ENCODE measurements at places on chromosomes 7 and 10.

DNA sequence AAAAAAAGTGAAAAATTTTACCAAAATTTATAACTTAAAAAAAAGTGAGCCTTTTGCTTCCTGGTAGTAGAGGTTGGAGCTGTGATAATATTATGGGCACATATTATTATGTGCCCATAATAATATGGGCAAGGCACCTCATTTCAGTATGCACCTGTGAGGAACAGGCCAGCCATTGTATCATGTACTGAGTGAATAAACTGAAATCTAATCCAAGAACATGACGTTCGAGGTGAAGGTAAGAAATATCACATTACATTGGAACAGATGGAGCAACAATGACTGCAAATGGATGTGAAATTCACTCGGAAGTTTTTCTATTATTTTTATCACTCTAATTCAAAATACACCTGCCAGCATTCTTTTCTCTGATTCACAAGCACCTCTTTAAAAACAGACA is 216.0 kb downstream of the KLF6 start:
- DNase-seq = no peak

DNA sequence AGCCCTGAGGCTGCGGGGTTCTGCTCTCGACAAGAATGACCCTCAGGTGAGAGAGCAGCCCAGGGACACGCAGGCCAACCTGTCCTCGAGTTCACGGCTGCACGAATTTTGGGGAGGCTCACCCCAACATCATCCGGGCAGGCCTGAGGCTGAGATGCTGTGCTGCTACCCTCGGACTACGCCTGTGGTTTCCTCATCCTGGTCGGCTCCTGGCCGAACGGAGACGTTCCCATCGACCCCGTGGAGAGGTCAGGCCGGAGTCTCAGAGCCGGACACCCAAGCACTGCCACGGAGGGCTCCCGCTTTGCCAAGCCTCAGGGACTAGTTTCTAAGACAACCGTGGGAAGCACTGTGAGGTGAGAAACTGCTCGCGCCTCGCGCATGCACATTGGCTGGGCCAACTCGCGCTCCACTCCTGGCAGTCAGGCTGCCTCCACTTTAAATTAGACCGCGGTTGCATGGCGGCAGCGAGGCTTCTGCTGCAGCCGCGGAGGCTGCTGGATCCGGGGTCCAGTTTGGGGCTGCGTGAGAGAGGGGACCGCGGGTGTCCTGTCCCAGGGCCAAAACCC is 203.4 kb downstream of the ZNF716 start:
- DNase-seq = no peak

DNA sequence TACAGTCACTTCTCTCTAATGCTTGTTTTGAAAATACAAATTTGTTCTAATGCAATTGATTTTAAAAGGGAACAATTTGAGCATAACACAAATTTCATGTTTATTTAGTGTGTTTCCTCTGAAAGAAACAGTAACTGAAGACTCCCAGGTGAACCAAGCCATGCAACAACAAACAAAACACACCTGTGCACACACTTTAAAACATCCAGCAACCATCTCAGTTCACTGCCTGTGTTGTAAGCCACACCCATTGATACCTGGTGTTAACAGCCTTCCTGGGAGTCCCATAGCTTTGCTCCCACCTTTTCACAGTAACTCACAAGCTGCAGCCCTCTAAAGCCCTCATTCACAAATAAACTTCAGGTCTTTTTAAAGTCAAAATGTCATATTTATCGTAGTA is 89.3 kb downstream of the DOCK4 start:
- DNase-seq = no peak

DNA sequence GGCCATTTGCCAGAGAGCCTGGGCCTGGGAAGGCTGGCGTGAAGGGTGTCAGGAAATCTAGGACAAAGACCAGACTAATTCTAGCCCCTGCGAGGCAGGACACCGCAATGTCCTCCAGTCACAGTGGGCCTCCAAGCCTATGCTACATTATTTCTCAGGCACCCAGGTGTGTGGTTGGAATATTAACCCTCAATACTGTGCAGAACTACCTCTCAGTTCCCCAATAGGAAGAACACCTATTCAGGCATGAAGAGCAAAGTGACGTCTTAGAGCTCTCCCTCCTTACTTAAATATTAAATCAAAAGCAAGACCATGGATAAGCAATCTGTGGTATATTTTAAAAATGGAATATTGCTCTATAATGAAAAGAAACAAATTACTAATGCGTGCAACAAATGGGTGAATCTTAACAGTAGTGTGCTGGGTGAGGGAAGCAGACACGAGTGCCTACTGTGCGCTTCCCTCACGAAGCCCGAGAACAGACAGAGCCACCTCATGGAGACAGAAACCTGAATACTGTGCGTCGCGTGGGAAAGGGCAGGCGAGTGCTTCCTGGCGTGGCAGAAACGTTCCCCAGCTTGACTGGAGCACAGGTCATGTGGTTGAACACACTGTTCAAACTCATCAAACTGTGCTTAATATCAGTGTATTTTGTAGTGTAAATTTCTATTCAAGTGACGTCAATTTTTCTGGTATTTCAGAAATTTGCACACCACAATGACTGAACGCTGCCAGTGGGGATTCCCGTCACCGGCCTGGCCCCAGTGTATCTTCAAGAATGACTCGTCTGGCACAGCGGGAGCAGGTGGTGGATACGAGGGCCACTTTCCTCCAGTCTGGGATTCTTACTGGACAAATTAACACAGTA is 15.5 kb upstream of the PTPRN2 start:
- no peak for DNase-seq

- DNase-seq = no peak
Observed at GRCh38 chr10:3886641-3887251, 101.7 kb upstream of the KLF6 start.

- DNase-seq = no peak
Observed at GRCh38 chr10:77400033-77400432, 237.6 kb downstream of the KCNMA1 start.

DNA sequence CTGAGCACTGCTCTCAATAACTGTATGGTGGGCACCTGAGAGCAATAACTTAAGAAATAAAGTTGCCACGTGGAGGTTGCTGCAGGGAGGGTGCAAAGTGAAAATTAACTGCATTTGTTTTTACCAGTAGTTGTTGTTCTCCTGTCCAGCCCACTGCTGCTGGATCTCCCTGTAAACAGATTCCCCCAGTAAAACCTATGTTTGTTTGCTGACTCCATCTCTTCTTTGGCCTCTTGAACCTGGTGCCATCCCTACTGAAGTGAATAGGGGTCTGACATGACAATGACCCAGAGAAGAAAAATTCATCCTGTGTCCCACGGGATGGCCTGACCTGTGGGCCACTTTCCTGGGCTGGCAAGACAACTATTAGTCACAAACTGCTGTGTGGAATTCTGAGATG is 1.7 kb downstream of the MBL2 start:
- DNase-seq = no peak

All from WTC11 (cell line).